ENCODE measurements at places on chromosomes 1 and 21. TPM values are rescaled to one million over a fixed set of nuclear protein-coding genes. Genes with fewer than 3 reads are reported as not detected.

LCE2C gene
- not detected for total RNA-seq

SLC1A7 gene
- total RNA-seq = not detected

LRRN2 gene
- not detected for total RNA-seq

GJB4 gene
- not detected for total RNA-seq

SLC2A5 gene
- 0.64 TPM for total RNA-seq

FALEC gene
- not detected for total RNA-seq

LCE6A gene
- not detected for total RNA-seq

ZSCAN20 gene
- total RNA-seq = 0.94 TPM

LCE1E gene
- not detected for total RNA-seq

VWA1 gene
- total RNA-seq = not detected

C1orf53 gene
- total RNA-seq = not detected

DIPK1A gene
- total RNA-seq = 10.9 TPM

RXFP4 gene
- total RNA-seq = not detected

GPR37L1 gene
- not detected for total RNA-seq

FMO5 gene
- total RNA-seq = 1.9 TPM

RIPPLY3 gene
- not detected for total RNA-seq

NID1 gene
- 0.10 TPM for total RNA-seq

GPBP1L1 gene
- total RNA-seq = 177 TPM

PROK1 gene
- not detected for total RNA-seq

NBPF12 gene
- 25.7 TPM for total RNA-seq

MCL1 gene
- total RNA-seq = 764 TPM

SPATA17 gene
- not detected for total RNA-seq

Measured in CD4-positive, CD25-positive, alpha-beta regulatory T cell (primary cell).